ENCODE measurements at places on chromosomes 13 and 19.

DNA sequence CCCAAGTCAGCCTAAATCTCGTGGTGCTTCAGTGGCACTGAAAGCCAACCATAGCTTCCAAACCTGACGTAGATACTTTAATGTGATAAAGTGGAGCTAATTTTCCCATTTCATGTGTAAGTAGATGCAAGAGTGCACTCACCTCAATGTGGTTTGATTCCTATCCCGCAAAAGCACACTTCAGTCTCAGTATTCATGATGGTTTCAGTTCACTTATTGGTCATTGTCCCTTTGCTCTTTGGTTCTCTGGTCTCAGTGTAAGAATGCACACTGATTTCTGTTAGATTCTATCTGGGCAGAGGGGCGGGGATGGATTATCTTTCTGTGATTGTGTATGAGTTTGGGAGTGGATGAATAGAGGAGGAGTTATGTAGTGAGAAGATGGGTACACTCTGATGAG is 340.6 kb downstream of the KCNRG start:
- DNase-seq: no peak

DNA sequence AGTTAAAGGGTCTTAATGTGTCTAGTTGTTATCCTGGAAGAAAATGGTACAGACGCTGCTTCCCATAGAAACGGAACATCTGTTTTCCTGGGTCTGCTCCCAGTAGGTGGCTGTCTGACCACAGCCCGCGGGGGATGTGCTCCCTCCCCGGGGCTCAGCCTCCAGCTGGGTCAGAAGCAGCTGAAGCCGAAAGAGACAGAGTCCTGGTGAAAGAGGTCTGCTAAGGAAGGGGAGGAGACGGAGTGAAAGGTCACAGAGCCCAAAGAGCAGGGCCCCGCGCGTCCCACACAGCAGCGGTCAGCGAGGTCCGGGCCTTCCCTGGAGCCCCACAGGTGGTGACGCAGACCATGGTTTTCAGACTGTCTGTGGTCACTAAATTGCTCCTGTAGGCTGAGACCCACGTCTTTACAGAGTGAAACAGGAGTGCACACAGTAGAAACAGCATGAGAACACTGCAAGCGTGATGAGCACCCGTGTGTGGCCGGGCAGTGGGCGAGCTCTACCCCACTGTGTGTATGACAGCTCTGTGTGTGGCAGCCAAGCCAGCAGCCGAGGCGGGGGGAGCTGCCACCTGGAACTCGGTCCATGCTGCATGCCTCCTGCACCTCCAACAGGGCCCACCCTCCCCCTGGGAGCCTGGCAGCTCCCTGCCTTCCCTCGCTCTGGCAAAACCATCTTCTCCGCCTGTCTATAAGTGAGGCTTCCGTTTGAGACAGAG is 52.0 kb upstream of the C13orf46 start:
- no peak for DNase-seq

- no peak for DNase-seq
These were observed 2.6 kb downstream of the CAB39L start for GRCh38 chr13:49441312-49441711.

GRCh38 chr13:101454767-101455166 is 2.3 kb downstream of the ITGBL1 start:
- no peak for DNase-seq

DNA sequence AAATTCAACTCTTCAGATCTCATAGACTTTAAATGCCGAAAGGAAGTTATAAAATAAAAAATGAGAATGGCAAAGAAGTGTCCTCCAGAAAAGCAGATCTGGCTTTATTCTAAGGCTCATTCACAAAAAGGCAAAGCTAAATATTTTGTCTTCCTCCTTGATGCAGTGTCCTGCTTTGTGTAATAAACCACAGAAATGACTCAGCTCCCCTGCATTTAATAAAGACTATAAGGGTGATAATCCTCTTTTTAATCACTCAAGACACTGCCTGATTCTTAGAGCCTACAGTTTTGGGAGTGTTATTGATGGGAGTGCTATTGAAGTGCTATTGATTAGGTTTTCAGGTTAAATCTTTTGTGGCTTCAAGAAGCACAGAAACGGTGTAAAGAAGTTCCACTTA is 482.0 kb downstream of the PCDH20 start:
- DNase-seq: no peak

DNA sequence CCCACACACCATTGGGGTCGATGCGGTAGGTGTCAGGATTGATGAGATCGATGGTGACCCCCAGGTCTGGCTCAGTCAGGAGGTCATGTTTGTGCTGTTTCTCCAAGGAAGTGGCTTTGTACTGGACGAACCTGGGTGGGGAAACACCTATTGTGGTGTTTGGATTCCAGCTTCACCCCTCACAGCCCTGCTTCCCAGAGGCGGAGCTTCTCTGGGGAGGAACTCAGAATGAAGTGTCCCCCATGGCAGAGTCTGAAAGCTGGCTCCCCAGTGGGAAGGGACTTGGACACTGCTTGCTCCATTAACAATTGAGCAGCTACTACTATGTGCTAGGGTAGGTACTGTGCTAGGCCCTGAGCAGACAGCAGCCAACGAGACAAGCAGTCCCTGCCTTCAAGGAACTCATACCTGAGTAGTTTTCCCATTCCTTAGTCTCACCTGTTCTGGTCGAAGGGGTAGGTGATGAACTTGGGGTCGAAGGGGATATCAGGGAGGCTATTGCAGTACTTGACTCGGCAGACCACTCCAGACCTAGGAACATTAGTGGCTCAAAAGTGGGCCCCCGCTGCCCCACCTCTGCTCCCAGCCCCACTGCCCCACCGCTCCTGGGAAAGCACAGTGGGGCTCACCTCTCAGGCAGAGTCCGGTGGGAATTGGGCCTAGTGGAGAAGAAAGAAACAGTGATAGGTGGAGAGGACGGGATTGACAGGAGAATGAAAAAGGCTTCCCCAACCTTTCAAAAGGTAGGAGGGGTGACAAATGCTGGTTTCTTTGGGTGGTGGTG is 1.1 kb downstream of the PAF1 start:
- no peak for DNase-seq

DNA sequence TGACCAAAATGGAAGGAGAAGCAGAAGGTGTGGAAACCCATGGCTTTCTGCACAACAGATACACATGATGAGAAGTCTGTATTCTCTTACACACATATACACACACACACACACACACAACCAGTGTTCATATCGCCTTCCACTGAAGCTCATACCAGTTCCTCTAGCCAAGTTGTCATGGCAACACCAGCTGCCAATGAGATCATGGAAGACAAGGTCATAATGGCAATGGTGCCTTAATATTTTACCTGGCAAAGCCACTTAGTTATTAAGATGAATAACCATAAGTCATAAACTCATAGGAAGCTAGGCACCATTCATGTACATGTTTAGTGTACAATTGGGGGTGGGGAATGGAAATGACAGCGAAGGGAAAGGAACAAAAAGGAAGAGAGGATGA is 2.6 kb upstream of the DHRS12 start:
- no peak for DNase-seq

DNA sequence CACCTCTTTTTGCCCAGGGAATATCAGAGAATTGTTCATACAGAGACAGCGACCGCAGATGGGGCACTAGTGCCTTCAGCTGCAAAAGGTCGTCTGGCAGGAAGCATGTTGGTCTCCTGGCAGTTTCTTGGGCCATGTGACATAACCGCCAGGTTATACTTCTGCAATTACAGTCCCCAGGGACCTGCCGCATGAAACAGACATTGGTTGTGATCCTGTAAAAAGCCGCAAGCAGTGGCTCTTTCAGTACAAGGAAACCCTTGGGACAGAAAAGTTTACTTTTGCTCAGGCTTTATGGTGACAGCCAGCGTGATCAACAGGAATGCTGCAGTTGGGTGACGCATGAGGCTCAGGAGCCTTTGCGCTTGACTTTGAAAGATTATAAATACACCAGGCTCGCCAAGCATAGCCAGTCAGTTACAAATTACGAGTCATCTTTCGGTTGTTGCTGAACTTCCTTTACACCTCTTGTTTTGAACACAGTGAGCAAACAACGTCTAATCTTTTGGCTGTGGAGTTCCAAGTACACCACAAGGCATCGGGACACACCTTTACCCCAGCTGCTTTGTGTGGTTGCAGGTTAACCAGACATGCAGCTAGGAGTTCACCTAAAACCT is 50.5 kb upstream of the UBE2L5 start:
- peak; percentile 57 for DNase-seq

GRCh38 chr13:110306960-110307766 is at the start of the genes COL4A1 and COL4A2:
Gene COL4A1 (minus strand): TSS chr13:110307157. CDS start chr13:110307027, 130 bp downstream.
Gene COL4A2 (plus strand): TSS chr13:110307284. CDS start chr13:110307904, 620 bp downstream.
- no peak for DNase-seq

All from NCI-H187 (cell line).